ENCODE measurements at places on chromosomes 7 and 10.

- DNase-seq, result no peak
These were observed 5.7 kb upstream of the MKRN1 start for GRCh38 chr7:140484951-140485499.

- DNase-seq, result peak; percentile 60
These were observed 100.4 kb upstream of the DDC start for GRCh38 chr7:50665403-50666123.

GRCh38 chr10:104021246-104021645 is 54.3 kb downstream of the SLK start:
- no peak for DNase-seq

GRCh38 chr10:64011912-64012714 is 490.9 kb downstream of the REEP3 start:
- DNase-seq, result no peak

- no peak for DNase-seq
These were observed 77.9 kb upstream of the CAMK2B start for GRCh38 chr7:44403176-44403759.

DNA sequence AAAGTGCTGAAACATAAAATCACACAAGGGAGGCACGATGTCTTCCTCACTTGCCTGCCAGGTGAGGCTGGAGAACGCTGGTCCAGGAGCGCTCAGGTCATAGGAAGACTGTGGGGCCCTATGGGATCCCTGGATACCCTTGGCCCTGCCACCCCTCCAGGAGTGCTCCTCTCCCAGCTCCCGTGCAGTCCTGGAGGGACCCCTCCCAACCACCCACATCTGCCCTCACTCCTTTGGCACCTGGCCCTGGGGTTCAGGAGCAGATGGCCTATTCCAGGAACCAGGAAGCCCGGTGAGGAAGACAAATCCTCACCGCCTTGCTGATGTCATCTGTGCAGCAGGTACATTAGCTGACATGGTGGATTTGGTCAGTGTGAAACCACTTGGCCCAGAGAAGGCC is 3.7 kb upstream of the CXCL12 start:
- DNase-seq, result no peak

GRCh38 chr7:128917122-128917521 is 6.6 kb upstream of the KCP start:
- DNase-seq, result no peak

- DNase-seq, result no peak
These were observed 1.9 kb upstream of the ARID5B start for GRCh38 chr10:61899663-61899996.

DNA sequence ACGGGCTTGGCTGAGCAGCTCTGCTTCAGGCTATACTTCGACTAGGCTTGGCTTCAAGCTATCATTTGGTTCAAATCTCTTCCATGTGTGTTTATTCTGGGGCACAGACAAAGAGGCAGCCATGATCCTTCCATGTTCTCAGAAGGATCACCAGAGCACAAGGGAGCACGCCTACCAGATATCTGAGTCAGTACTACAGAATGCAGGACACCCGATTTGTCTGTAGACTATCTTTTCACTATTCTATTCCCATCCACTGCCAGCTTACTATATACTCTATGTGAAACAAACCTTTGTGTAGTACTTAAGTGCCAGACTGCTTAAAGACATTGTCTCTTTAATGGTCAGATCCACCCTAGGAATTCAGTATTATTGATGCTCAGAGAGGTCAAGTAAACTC is 35.1 kb downstream of the CH25H start:
- DNase-seq, result no peak

- DNase-seq, result no peak
These were observed 59.4 kb downstream of the SYPL1 start for GRCh38 chr7:106052681-106053080.

DNA sequence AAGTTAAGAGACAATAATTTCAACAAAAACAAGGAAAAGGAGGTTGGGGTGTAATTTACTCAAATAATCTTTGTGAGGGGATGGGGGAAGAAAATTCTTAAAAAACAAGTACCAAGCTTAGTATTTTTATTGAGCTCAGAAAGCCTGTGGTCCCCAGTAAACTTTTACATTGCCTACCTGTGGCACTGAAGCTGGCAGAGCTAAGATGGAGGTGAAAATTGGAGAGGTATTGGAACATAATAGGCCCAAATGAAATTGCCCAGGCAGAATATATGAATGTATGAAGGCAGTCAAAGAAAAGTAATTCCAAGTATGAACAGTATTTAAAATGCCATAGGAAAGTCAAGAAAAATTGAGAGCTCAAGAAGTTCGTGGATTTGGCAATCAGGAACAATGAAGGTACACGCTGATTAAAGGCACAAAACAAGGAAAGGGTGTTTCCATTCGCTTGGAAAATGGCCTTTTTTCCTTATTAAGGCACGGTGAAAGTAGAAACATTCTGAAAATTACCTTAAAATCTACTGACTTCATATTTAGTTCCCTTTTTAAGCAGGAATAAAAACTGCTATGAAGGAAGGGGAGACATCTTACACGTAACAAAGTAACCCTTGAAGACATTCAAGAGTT is 3.4 kb upstream of the KMT2E start:
- DNase-seq, result no peak

DNA sequence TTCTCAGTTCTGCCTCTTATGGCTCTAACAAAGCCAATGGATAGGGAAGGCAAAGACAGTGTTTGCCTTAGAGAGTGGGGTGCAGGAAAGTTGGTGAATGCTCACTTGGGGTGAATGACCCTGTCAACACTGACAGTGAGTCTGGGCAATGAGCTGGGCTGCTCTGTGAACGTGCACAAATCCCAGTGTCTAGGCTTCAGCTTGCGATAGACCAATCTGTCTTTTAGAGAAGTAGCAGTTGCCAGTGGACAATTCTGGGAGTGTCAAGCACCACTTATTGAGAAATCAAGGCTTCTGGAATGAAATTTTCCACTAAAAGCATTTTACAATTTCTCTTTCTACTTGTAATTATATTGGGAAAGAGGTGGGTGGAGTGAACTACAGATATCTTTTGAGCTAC is 141.4 kb downstream of the HERPUD2 start:
- no peak for DNase-seq

GRCh38 chr10:128950916-128951275 is 516.1 kb upstream of the MGMT start:
- no peak for DNase-seq

DNA sequence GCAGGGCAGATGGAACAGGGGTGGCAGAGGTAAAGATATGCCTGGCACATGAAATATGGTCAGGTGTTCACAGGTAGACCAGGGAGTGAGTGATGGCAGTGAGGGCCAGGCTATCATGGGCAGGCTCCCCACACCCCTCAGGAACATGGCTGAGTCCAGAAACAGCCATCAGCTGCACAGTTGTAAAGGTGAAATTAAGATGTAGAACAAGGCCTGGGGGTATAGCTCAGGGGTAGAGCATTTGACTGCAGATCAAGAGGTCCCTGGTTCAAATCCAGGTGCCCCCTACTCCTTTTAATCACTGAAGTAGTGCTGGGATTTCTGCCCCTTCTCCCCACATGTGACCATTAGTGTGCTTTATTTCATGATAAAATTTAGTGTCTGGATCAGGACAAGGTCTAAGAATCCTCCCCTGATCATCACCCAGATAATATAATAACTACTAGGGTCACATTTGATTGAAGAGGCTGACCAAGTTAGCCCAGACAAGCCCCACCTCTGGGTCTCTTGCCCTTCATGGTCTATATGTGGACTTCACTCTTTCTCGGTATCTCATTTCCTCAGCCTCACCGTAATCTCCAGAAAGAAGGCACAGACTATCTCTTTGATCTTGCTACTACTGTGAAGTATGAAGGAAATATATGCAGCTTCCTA is 69.0 kb downstream of the ZNF783 start:
- DNase-seq, result no peak

GRCh38 chr10:2038036-2038435 is 300.7 kb upstream of the ADARB2 start:
- no peak for DNase-seq

GRCh38 chr10:74936577-74937265 is 110.3 kb downstream of the KAT6B start:
- DNase-seq, result peak; percentile 70

GRCh38 chr10:90914992-90915765 is 5.7 kb downstream of the ANKRD1 start:
- no peak for DNase-seq

GRCh38 chr7:43111630-43112458 is 603 bp upstream of the HECW1 start:
- no peak for DNase-seq

GRCh38 chr10:104119996-104120395 is 2.0 kb upstream of the SFR1 start:
- no peak for DNase-seq

- no peak for DNase-seq
These were observed 5.7 kb downstream of the CYP17A1 start for GRCh38 chr10:102831322-102832071.

GRCh38 chr7:16644636-16645592 is 640 bp downstream of the ANKMY2 start:
- no peak for DNase-seq

- no peak for DNase-seq
These were observed 30.2 kb downstream of the USP6NL start for GRCh38 chr10:11581213-11581612.

- DNase-seq, result no peak
These were observed 92.5 kb downstream of the TRRAP start for GRCh38 chr7:98970805-98971204.

GRCh38 chr7:103299660-103300059 is 2.4 kb downstream of the PMPCB start:
- no peak for DNase-seq

DNA sequence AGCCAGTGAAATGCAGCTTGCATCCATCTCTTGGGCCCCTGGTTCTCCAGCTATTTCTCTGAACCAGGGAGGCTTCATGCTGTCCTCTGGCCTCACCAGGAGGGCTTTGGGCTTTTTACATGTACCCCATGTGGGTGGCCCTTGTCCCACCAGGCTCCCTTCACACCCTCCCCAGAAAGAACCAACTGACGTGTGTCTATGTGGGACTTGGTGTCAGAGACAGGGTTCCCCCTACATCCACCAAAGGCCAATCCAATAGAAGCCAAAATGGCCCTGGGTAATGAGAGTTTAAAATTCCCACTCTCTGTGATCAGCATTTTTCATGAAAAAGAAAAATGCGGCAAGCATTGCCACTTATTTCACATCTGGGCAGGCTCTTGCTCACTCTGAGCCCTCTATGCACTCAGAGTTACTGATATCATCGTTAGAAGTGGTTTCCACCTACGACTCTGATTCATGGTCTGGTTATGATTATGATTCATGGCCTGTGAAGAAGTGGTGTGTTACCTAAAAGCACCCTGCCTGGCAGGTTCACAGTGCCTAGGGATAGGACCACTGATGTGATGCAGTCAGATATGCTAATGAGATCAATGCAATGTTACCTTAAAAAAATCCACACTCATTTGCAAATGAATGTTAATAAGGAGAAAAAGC is 133.5 kb downstream of the BUB3 start:
- no peak for DNase-seq

- no peak for DNase-seq
These were observed 20.4 kb downstream of the SLC13A4 start for GRCh38 chr7:135707570-135707966.

DNA sequence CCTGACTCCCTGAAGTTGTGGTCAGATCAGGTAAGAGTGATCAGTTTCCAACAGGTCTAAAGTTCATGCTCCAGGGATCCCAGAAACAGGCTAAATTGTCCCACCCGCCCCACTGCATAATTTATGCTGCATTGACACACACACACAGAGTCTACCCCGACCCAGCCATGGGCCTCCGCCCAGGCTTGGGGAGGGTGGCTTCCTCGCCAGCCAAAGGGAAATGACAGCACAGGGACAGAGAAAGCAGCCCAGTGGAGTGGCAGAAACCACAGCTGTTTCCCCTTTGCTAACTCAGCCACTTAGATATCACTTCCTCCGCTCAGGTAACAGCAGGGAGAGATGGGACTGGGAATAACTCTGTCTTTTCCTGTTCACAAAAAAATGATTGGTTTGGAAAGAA is 9.4 kb downstream of the SH3PXD2A start:
- DNase-seq, result no peak

GRCh38 chr7:1028044-1028770 is 16.1 kb upstream of the GPR146 start:
- DNase-seq, result peak; percentile 76

DNA sequence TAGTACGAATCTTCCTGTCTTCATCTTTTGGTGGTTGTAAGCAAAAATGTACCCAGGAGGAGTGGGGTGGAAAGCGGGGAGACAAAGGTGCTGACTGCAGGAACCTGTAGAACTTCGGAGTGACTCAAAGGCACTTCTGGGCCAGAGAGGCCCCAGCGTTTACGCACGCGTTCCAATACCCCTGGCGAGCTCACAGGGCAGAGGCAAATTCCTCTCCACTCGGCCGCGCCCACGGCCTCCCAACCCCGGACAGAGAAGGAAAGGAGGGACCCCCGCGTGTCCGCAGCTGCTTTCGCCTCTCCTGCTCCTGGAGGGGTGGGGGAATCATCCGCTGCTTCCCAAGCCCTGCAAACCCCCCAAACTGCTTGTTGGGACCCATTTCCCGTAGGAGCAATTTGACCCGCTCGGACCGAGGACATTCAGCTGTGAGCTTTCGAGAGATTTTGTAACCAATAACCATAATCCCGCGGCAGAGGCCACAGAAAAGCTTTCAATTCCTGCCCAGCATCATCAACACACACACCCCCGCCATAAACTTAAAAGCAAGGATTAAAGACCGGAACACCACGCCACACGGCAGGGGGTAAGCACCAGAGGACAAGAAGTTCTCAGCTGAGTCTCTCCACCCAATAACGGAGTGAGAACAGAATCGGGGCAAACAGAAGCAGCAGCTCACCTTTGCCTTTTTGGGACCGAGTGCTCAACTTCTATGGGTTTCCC is 2.3 kb downstream of the IGF2BP3 start:
- DNase-seq, result no peak

DNA sequence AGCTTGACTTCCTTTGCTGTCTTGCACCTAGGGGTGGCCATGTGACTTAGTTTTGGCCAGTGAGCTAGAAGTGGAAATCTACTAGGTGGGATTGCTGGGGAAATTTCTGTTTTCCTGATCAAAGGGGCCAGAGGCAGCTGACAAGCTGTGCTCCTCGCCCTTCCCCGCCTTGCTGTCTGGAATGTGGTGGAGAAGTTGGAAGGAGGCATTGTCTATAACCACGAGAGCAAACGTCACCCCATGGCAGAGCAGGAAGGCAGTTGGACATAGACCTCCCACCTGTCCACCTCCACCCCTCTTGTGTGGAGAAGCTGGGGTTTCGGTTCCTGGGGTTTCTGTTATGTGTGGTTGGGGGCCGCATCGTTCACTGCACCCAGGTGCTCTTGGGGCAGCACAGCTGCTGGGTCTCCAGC is 7.3 kb downstream of the SFRP5 start:
- DNase-seq, result no peak

DNA sequence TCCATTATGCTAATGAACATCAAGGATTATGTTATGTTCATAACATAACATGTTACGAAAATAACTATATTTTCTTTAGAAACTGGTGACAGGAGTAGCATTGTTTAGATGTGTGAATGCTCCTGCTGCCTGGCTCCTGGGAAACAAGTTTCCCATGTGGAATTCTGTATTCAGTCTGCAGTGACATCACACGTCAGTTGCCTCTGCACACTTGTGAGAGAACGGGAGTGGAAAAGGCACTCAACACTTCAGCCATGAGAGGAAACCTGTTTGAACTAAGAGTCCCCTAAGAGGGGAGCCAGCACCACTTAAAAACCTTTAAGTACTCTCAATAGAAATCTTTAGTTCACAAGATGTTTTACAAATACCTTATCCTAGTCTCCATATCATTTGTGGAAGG is 140.3 kb upstream of the FAM20C start:
- no peak for DNase-seq

All from stromal cell of bone marrow (primary cell).